Transverse colon (tissue), 4 donors: ENCODE measurements at places on chromosomes 1 and 21.

- no peak for DNase-seq
These were observed 183.5 kb downstream of the ZZZ3 start for GRCh38 chr1:77498918-77499317.

GRCh38 chr1:19599810-19600209, 44.3 kb upstream of the NBL1 start:
- DNase-seq: no peak

DNA sequence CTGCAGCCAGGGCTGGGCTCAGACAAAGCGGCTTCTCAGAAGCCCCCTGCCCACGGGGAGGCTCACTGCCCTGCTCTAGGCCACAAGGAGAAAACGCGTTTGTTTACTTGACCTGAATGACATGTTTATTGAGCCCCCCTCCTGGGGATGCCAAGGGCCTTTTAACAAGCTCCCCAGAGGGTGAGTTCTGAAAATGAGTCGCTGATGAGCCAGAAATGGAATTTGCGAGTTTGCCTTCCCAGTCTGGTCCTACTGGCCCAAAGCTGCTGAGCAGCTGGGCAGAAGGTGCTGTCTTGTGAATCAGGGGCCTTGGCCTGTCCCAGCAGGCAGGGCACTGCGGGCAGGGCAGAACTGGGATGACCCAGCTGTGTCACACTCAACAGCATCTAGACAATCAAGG, 120.6 kb downstream of the SYF2 start:
- DNase-seq: no peak

GRCh38 chr21:28540514-28540913, 452.2 kb downstream of the LTN1 start:
- no peak for DNase-seq

GRCh38 chr1:9119745-9120144, 9.2 kb downstream of the GPR157 start:
- peak; percentile 23 for DNase-seq

DNA sequence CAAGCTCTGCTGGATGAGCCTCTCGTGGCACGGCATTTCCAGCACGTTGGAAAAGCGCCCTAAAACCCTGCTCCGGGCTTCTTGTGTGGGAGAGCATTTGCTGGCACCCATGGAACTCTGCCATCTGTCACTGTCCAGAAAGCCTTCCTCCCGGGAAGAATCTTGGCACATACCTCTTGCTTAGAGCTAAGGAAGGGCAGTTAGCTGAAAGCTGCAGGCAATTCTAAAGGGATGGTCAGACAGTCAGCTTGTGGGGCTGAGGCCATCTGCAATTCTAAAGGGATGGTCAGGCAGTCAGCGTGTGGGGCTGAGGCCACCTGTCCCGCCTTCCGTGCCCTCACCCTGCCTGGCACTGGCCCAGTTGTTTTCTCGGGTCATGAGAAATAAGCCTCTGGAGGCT, 139.0 kb upstream of the TMEM51 start:
- DNase-seq: no peak

- DNase-seq: peak; percentile 99
These were observed 8.6 kb downstream of the TPM3 start for GRCh38 chr1:154183046-154183915.

GRCh38 chr1:235073968-235074522, 54.6 kb downstream of the TOMM20 start:
- DNase-seq: peak; percentile 74

DNA sequence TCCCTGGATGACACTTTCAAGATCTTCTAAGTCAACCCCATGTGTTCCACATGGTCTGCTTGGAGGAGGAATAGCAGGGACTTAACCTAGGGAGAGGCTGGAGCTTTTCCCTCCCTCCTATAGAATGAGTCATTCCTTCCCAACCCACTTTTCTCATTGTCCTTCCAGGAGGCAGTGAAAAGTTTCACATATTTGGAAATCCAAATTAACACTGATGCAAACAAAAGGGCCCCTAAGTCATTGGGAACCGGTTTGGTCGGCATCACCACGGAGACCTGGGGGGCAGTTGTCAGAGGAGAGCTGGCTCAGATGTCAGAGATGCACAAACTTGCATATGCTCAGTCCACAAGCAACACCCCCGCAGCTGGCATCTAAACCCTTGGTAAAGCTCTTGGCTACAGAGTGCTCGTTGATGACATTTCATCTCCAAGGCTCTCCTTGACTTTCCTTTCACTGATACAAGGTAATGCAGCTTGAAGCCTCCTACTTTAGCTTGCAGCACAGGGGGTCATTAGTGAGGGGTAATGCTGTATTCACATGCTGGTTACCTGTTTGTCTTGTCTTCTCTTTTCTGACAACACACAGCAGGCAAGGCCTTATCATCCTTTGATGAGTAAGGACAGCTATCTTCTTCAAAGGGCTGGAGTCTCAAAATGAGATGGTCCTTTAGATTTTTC, 12.3 kb upstream of the LRRC8D start:
- no peak for DNase-seq

DNA sequence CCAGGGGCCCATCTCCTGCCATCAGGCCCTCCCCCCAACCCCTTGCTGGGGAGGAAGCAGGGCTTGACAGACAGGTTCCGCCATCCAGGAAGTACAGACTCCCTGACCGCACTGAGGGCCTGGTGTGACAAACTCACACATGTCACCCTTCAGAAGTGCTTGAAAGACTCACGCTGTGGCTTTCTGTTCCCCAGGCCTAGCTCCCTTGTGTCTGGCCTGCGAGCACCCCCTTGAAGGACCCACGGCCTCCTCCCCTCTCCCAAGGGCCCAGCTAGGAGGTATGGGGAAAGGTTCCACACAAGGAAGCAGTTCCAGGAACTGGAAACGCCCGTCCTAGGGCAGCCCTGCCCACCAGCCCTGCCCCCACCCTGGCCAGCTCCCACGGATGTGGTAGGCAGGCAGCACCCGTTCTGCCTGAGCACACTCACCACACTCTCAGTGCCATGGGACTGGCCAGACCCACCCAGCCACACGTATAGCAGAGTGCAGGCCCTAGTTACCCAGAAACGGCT, 26.7 kb downstream of the SLC2A1 start:
- DNase-seq: peak; percentile 91

- DNase-seq: no peak
These were observed 111.9 kb upstream of the RGS1 start for GRCh38 chr1:192463661-192464060.

DNA sequence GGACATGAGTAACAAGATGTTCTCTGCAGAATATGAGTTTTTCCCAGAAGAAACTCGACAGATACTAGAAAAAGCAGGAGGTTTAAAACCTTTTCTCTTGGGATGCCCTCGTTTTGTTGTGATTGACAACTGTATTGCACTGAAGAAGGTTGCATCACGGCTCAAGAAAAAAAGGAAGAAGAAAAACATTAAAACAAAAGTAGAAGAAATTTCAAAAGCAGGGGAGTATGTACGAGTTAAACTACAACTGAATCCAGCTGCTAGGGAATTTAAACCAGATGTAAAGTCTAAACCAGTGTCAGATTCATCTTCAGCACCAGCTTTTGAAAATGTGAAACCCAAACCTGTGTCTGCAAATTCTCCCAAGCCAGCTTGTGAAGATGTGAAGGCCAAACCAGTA, 92.5 kb downstream of the TTC3 start:
- no peak for DNase-seq

- no peak for DNase-seq
These were observed 1.7 kb downstream of the GNB1 start for GRCh38 chr1:1889090-1889750.

- DNase-seq: peak; percentile 27
These were observed 65.6 kb downstream of the TEX35 start for GRCh38 chr1:178578541-178578940.

DNA sequence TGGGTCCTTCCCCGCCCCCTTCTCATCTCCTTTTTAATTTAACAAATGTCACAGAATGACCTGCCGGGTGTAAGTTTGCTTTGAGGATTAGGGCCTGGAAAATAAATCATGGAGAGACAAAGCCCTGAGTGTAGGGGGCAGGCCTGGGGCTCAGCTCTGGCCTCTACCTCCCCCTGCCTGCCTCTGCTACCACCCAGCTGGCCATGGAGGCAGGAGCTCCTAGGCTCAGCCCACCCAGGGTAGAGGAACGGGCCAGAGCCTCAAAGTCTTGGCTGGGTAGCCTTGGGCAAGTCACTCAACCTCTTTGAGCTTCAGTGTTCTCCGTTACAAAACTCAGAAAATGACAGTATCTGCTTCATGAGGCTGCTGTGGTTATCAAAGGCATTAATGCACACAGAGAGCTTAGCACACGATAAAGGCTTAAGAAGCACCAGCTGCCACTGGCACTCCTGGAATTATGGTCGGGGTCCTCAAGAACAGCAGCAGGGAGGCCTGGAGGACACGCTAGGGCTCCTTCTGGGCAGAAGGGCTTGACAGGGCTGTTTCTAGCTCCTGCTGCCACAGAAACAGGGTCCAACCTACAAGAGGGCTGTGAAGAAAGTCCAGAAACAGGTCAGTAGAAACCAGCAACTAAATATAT, 39.0 kb downstream of the LRP8 start:
- DNase-seq: no peak

DNA sequence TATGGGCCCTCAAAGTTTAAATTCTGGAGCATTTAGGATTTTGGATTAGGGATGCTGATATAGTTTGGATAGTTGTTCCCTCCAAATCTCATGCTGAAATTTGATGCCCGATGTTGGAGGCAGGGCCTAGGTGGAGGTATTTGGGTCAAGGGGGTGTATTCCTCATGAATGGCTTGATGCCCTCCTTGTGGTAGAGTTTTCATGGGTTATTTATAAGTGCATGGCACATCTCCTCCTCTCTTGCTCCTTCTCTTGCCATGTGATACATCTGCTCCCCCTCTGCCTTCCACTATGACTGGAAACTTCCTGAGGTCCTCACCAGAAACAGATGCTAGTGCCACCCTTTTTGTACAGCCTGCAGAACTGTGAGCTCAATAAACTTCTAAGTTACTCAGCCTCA, 17.5 kb upstream of the NKAIN1 start:
- no peak for DNase-seq

DNA sequence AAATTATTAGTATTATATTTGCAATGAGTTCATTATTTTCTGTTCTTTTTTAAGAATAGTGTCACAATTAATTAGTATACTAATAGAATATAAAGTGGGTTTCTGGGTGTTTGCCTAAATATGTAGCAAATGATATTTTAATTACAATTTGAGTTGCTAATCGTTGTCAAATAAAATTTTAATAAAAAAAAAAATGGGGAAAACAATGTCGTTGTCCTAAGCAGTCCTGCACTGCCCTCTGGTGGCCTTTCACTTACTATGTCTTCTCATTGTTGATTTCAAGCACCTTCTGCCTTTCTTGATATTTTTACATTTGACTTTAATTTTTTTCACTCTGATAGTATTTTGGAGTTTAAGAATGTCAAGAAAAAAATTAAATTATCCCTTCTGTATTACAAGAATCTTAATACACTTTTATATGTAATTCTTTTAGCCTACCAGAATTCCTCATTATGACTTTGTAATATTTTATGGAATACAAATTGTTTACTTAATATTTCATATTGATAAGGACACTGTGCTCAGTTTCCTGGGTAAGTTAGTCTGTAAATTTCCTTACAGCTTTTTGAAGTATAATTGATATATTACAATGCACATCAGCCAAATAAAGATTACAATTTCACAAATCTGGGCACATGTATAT, 104.5 kb upstream of the FMN2 start:
- DNase-seq: peak; percentile 52
